CD4-positive, alpha-beta T cell treated with Interleukin-2 at 100 ng/mL for 4 hours (primary cell): ENCODE measurements at places on chromosomes 1 and 21.

DNA sequence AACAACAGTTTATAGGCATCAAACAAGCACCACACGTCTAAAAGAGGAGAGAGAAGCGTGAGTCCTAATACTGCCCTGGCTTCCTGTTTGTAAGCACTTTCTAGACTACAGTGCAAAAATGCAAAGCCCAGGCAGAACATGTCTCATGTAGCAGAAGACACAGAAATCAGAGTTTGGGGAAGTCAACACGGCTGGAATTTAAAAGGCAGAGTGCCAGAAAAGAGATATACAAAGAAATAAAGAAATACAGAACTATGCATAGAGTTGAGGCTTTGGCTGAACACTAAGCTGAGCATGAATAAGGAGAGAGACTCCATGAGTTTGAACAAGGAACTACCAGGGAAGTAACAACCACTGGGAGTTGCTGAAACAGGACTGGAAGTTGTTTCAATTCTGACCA is 566.6 kb upstream of the NR5A2 start:
- no peak for DNase-seq

DNA sequence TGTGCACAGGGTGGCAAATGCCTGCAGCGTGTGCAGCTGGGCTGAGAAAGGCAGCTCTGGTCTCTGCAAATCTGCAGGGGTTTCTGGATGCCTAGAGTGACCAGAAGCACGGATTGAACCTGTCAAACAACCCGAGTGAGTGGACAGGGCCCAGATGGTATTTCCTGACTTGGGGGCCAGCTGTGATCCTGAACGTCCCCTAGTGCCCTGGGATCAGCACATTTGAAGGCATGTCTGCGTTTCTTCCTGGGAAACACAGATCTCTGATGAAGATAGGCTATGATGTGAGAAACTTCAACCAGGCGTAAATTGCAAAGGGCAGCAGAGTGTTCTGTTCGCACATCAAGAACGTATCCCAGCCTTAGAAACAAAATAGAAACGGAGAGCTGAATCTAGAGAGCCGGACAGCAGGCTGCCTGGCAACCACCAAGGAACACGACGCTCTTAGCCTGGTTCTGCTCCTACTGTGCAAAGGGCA is 163.1 kb downstream of the KCNJ6 start:
- no peak for DNase-seq

DNA sequence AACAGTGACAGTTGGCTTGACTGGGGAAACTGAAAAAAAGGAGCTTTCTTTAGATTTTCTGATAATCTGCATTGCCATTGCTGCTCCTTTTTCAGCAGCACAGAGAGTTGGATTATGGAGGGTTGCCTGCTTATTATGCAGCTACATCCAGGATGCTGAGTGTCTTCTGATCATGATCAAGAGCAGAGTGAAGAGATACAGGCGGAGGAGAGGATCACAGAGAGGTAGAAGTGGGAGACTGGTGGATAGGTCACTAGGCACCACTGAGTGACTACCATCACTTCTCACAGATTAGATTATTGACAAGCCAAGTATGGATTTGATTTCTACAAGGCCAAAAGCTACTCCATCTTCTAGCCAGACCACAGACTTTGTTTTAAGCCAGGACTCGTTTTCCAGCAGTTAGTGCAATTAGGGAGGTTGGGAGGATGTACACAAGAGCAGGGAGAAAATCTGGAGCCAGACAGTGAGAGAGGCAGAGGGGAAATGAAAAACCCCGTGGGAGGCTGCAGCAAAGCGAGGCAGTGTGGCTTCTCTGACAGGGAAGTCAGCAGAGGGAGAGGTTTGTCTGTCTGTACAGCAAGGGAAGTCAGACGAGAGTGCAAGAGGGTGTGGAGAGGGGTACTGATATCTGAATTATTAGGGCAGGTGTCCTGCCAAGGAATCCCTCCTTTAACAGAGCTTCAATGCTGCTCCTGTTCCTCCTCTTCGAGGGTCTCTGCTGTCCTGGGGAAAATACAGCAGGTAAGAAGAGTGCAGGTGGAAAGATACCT is at the start of gene CD1E:
CD1E (plus strand) TSS at position 592 of the 773 bp plus-strand sequence; CDS start at position 687, 95 bp downstream.
- no peak for DNase-seq

DNA sequence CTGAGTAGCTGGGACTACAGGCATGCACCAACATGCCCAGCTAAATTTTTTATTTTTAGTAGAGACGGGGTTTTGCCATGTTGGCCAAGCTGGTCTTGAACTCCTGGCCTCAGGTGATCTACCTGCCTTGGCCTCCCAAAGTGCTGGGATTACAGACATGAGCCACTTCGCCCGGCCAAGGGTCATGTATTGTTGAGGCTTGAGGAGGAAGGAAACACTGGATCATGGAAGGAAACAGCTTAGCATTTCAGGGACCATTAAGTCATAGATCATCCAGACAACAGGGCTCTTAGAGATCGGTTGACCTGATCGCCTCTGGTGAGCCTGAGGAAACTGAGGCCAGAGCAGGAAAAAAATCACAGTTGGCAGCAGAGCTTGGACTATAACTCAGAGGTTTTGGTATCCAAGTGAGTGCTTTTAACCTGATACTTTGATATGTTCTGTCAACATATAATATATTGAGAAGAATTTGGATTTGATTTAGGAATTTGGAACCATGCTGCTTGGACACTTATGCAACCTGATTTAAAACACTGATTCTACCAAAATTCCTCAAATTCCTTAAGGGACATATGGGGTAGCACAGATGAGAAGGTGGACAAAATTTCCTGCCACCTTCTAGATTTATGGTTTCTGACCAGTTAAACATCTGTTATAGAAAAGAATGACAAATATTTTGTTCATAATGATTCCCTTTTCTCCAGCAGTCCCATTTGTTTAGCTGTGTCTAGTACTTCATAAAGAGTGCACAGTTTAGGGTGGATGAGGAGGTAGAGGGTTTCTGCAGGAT is 13.1 kb upstream of the BMP8A start:
- no peak for DNase-seq

DNA sequence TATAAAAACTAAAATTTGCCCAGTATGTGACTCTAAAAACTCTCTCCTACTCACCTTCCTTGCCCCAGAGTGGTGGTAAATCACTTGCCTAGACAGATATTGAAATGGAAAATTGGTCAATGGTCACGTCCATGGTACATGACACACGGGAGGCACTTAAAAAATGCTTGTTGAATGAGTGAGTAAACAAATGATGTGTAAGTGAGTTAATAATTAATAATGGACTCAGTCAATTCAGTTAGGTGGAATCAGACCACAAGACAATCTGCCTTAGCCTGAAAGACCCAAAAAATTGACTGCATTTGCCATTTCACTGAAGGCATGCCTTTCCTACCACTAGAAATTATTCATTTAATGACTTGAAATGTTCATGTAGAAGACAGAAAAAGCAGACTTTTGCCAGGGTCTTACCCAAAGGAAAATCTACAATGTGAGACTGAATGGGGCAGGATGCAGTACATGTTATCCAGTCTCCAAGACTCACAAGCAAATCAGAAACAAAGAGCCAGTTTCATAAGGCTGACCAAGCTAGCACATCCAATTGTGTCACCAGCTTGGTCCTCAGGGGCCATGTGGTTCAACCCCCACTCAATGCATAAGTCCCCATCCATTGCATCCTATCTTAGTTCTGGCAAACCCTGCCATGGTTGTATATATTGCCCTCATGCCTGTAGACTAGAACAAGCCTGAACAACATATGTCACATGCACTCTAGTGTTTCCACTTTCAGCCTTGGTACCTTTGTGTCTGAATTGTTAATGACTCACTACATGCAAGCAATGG is 73.6 kb downstream of the TBX15 start:
- no peak for DNase-seq

DNA sequence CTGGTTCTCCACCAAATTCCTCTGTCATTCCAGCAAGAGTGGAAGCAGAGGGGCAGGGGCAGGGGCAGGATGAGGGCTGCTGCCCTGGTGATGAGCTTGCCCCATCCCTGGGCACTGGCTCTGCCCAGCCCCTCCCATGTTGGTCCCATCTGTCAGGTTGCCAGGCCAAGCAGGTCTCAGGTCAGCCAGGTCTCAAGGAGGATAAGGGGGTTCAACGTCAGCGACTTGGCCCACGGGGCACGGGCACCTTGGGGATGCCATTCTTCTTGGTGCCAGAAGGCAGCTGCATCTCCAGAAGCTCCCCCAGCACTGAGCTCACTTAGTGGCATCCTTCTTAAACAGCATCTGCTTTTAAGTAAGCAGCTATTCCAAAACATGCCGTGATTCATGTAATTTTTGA is 133.1 kb downstream of the AJAP1 start:
- DNase-seq: no peak

- no peak for DNase-seq
Measured at GRCh38 chr1:96424877-96425276, 296.7 kb upstream of the PTBP2 start.

DNA sequence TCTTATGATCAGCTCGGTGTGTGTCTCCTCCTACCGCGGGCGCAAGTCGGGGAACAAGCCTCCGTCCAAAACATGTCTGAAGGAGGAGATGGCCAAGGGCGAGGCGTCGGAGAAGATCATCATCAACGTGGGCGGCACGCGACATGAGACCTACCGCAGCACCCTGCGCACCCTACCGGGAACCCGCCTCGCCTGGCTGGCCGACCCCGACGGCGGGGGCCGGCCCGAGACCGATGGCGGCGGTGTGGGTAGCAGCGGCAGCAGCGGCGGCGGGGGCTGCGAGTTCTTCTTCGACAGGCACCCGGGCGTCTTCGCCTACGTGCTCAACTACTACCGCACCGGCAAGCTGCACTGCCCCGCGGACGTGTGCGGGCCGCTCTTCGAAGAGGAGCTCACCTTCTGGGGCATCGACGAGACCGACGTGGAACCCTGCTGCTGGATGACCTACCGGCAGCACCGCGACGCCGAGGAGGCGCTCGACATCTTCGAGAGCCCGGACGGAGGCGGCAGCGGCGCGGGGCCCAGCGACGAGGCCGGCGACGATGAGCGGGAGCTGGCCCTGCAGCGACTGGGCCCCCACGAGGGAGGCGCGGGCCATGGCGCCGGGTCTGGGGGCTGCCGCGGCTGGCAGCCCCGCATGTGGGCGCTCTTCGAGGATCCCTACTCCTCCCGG is 1.5 kb downstream of the KCNC4 start:
- DNase-seq: no peak

GRCh38 chr1:186304982-186305949 is 69.8 kb downstream of the TPR start:
- peak; percentile 44 for DNase-seq

DNA sequence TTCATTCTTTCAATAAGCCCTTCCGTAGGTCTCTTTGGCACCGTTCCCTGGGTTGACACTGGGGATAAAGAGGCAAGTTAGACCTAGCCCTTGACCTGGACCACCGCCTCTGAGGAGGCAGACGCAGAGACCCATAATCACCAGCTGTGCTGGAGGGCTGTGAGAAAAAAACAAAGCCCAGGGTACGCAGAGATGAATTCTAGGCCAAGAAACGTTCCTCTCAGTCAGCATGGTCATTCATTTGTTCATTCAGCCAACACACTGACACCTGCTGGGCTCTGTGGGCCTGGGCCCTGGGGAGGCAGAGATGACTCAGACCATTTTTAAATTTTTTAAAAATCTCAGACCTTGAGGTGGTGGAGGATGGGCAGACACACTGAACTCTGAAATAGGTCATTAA is 26.3 kb upstream of the TRABD2B start:
- DNase-seq: no peak

GRCh38 chr21:16071761-16072160 is 342.0 kb downstream of the USP25 start:
- no peak for DNase-seq

DNA sequence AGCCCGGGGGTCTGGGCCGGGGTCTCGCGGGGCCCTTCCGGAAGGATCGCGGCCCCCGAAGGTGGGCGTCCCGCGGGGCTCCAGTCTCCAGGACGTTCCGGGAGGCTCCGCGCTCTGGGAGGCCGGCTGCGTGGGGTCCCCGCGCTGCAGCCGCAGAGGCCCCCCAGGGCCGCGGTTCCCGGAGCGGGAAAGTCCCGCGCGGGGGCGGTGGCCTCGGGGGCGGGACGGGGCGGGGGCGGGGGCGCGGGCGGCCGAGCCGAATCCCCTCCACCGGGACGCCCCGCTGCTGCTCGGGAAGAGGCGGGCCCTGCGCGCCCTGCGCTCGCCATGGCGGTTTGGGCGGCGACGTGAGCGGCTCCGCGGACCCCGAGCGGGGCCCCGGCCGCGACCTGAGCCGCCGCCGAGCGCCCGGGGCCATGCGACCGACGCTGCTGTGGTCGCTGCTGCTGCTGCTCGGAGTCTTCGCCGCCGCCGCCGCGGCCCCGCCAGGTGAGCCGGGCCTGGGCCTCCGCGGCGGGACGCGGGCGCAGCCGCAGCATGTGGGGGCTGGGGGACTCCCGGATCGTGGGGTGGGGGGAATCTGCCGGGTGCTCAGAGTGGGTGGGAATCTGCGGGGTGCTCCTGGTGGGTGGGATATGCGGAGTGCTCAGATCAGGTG is at the start of gene IFNGR2:
IFNGR2 (plus strand) TSS at position 286 of the 658 bp plus-strand sequence; CDS start at position 417, 131 bp downstream.
- DNase-seq: peak; percentile 38

GRCh38 chr21:20545454-20545853 is 452.8 kb upstream of the NCAM2 start:
- no peak for DNase-seq

GRCh38 chr1:38997901-38998190 is 6.8 kb downstream of the AKIRIN1 start:
- DNase-seq: no peak

- peak; percentile 60 for DNase-seq
Measured at GRCh38 chr1:228101994-228102790, 933 bp downstream of the C1orf35 start.
